Omental fat pad (tissue), 4 donors: ENCODE measurements at places on chromosomes 7 and 10.

DNA sequence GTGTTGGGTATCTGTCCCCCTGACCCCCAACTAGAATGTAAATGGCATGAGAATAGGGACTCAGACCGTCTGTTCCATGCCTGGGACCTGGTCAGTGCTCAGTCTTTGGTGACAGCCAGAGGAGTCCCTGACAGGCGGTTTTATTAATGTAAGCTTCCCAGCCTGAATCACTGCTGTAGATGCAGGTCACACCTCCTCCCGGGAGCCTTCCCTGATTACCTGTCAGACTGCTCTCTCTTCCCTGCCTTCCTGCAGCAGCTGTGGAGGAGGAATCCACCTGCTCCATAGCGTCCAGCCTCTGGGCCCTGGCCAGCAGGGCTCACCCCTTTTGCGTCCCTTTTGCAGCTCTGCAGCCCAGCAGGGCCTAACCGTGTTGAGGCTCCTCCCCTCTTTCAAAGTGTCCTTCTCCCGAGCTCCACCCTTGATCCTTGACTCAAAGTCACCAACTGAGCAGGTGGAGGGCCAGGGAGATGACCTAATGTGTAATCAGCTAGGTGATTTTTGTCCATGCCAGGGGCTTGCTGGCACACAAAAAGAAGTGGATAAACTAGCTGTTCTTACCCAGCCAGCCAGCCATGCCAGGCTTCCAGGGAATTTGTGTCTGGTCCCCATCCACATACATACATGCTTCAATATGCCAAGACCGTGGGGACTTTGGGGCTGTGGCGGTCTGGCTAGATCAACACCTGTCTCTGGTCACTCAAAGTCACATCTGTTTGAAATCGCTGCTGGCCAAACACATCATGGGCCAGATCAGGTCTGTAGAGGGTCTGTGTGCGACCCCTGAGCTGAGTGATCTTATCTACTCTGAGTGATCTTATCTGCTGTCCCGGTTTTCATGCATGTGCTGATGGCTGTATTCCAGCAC lies 195.1 kb downstream of the CCDC3 start:
- no peak for DNase-seq

- no peak for DNase-seq
These were observed 365.3 kb downstream of the REEP3 start for GRCh38 chr10:63886281-63887022.

DNA sequence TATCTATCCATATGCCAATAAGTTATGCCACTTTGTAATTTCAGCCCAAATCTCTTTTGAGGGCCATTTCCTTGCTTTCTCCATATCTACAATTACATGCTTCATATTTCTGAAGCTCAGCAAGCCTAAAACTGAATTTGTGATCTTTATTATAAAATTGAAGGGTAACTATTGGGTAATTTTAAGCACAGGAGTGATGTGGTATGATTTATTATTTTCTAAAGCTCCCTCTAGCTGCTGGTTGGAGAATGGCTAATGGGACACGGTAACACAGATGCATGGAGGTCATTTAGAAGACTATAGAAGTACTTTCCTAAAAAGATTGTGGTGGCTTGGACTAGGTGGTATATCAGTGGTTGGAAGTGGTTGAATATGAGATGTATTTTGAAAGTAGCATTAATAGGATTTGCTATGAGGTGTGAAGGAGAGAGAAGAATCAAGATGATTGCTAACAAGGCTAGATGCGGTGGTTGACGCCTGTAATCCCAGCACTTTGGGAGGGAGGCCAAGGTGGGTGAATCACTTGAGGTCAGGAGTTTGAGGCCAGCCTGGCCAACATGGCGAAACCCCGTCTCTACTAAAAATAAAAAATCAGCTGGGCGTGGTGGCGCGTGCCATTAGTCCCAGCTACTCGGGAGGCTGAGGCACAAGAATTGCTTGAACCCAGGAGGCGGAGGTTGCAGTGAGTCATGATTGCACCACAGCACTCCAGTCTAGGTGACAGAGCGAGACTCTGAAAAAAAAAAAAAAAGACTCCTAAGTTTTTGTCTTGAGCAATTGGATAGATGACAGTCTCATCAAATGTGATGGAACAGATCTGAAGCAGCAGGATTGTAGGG lies 13.9 kb downstream of the KLHDC10 start:
- no peak for DNase-seq

GRCh38 chr7:36153571-36154097 lies 580 bp downstream of the EEPD1 start:
- no peak for DNase-seq

- DNase-seq, result no peak
These were observed 4.6 kb downstream of the FZD8 start for GRCh38 chr10:35637462-35637861.

DNA sequence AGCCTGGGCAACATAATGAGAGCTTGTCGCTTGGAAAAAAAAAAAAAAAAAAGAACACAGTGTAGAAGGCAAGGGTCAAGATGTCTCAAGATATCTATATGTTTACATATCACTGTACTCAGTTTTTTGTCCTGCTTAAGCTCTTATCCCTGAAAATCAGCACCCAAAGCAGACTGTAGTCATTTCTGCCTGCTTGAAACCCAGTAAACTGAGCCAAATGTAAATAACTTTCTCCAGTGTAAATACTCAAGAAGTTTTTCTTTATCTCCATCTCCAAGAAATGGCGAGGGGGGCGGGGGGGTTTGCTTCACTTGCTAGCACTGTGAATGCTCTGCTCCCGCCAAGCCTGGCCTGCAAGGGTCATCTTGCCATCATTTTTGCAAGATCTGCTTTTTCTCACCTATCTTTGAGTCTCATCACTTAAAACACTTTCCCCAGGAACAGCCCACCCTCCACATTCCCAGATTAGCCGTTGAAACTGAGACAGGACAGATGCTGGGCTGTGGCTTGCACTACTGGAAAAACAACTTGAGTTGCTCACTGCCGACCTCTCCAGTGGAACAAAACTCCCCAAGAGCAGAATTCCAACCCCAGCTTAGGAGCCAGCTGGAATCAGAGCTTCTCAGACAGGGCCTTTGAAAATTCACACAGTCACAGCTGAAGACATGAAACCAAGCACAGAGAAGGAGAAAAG lies 54.6 kb downstream of the AFAP1L2 start:
- no peak for DNase-seq

DNA sequence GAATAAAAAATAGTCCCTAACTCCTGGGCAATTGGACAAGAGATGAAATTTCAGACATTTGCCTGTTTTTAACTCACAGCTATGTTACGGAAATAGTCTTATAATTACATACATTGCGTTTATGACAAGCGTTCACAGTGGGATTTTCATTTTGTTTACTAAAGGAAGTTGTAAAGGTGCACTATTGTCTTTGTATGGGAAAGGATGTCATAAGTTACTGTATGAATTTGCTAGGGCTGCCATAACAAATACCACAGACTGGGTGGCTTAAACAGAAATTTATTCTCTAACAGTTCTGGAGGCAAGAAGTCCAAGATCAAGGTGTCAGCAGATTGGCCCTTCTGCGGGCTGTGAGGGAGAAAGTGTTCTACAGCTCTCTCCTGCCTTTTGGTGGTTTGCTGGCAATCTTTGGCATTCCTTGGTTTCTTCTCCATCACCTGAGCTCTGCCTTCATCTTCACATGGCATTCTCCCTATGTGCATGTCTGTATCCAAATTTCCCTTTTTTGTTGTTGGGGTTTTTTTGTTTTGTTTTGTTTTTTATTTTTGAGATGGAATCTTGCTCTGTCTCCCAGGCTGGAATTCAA lies 5.6 kb downstream of the NFE2L3 start:
- DNase-seq, result no peak

DNA sequence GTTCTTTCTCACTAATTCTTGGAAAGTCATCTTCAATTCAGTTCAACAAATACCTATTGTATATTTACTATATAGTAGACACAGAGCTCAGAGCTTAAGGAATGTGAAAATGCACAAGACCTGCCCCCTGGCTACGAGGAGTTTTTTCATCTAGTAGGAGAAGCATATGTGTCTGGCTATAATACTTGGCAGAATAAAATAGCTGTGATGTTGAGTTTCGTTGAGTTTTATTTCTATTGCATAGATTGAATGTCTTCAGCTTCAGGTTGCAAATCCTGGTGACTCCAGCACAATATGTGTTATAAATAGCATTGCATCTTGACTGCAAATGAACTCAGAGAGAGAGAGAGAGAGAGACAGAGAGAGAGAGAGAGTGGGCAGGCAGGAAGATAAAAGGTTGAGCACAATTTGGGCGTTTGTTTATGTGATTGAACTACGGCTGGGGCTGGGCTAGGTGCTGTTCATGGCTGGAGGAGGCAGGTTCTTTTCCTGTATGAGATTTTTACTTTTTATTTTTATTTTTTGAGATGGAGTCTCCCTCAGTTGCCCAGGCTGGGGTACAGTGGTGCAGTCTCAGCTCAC lies 229.6 kb downstream of the GALNT17 start:
- DNase-seq, result no peak

GRCh38 chr7:7554021-7554432 lies 12.7 kb upstream of the MIOS start:
- no peak for DNase-seq

DNA sequence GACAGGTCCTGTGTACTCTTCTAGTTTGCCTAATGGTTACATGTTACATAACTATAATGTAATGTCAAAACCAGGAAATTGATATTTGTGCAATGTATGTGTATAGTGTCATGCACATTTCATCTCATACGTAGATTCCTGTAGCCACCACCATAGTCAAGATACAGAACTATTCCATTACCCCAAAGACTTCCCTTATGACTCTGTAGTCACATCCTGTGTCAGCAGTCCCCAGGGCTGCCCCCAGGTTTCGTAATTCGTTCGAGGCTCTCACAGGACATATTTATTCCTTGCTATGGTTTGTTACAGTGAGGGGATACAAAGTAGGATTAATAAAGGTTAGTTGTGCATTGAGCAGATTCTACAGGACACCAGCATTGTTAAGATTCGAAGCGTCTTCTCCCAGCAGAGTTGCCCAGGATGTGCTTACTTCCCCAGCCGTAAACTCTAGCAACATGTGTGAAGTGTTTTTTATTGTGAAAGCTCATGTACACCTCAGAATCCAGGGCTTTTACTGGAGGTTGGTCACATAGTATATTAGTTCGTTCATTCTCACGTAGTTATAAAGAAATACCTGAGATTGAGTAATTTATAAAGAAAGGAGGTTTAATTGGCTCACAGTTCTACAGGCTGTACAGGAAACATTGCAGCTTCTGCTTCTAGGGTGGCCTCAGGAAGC lies 18.6 kb downstream of the RABGEF1 start:
- no peak for DNase-seq

DNA sequence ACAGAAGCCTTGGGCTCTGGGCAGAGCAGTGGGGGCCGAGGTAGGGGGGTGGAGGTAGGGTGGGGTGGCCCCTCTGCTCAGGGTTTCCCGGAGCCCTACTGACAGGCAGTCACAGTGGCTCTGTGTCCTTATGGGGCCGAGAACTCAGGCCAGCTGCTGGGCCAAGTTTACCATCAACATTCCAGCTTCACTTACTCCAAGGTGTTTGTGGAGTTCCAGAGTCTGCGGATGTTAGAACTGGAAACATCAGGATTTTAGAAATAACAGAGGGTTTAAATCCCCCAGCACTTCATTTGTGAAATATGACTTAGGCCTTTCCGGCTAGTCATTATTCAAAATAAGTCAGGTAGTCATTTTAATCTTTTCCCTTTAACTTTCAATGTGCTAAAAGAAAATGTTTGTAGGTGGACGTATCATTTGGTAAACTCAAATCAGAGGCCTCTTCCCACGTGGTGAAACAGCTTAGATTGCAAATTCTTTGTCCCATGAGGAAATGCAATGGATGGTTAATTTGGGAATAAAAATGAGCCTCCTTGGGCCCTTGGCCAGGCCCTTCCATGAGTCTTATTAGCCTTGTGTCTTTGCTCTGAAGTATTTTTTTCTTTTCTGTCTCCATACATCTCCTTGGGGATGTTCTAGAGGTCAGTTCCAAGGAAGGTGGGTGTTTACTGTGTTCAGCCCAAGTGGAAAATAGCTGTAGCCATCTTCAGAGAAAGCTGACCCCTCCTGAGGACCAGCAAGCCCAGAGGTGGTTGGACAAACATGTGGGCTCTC lies 99.6 kb upstream of the BTBD16 start:
- DNase-seq, result no peak

DNA sequence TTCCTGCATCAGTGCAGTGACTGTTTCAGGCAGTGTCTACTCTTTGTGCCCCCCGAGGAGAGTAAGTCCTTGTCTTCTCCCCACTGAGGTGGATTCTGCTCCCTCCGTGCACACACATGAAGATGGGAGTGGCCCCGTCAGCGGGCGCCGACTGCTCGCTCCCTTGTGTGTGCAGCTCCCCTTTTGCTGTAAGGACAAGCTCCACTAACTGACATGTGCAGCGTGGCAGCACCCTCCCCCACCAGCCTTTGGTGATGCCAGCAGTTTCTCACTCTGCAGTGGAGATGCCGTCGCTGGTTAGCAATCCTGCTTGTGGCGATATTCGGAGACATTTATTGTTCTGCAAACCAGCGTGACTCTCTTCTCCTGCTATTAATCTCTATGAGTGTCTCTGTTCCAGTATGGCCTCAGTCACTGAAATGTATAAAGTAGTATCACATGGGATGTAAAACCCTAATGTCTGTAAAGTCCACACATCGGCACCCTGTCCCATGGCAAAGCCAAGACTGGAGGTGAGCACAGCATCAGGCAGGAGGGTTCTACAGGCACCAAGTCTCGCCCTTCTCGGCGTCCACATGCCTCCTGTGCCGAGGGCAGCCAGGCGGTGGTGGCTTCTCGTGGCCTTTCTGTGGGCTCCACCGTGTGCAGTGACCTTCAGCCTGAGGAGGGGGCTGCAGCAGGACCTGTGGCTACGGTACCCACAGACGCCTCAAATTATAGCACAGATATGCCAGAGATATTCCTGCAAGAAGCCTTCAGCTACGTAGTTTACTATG lies 202.7 kb downstream of the EBF3 start:
- no peak for DNase-seq

- no peak for DNase-seq
These were observed 23.0 kb downstream of the TMEM176A start for GRCh38 chr7:150823484-150824126.

GRCh38 chr7:106283501-106283830 lies 1.3 kb downstream of the NAMPT start:
- no peak for DNase-seq

GRCh38 chr7:16193631-16194030 lies 227.7 kb downstream of the CRPPA start:
- DNase-seq, result no peak

- DNase-seq, result no peak
These were observed 12.3 kb downstream of the ELN start for GRCh38 chr7:74040101-74040790.

GRCh38 chr7:31633894-31634494 lies 53.0 kb upstream of the PPP1R17 start:
- no peak for DNase-seq

GRCh38 chr10:19788075-19788686 lies 28.1 kb upstream of the PLXDC2 start:
- peak; percentile 28 for DNase-seq

DNA sequence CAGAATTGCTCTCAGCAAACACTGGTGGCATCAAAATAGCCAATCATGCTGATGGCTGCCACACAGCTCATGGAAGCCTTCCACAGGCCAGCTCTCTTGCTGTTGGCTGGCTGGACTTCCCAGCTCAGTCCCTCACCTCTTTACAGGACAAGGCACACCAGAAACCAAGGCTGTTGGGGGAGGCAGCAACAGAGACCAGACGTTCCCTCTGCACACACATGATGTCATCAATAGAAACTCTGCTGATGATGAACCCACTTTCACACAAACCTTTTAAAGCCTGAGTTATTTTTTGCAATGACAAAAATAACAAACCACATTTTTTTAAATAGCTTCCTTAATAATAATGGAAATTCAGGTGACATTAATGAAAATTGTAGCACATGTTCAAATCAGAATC lies 300.9 kb upstream of the C7orf33 start:
- DNase-seq, result no peak

- no peak for DNase-seq
These were observed 50.9 kb downstream of the TFAM start for GRCh38 chr10:58436071-58436470.

GRCh38 chr7:32336726-32337125 lies 153.5 kb downstream of the LSM5 start:
- no peak for DNase-seq
